ENCODE measurements at places on chromosomes 3 and 15.

- no peak for DNase-seq
Observed at GRCh38 chr15:78353093-78353492, 12.9 kb downstream of the CRABP1 start.

- DNase-seq = no peak
Observed at GRCh38 chr3:103906304-103906703, 1460.4 kb upstream of the ALCAM start.

- no peak for DNase-seq
Observed at GRCh38 chr3:124424396-124424795, 305.9 kb upstream of the UMPS start.

DNA sequence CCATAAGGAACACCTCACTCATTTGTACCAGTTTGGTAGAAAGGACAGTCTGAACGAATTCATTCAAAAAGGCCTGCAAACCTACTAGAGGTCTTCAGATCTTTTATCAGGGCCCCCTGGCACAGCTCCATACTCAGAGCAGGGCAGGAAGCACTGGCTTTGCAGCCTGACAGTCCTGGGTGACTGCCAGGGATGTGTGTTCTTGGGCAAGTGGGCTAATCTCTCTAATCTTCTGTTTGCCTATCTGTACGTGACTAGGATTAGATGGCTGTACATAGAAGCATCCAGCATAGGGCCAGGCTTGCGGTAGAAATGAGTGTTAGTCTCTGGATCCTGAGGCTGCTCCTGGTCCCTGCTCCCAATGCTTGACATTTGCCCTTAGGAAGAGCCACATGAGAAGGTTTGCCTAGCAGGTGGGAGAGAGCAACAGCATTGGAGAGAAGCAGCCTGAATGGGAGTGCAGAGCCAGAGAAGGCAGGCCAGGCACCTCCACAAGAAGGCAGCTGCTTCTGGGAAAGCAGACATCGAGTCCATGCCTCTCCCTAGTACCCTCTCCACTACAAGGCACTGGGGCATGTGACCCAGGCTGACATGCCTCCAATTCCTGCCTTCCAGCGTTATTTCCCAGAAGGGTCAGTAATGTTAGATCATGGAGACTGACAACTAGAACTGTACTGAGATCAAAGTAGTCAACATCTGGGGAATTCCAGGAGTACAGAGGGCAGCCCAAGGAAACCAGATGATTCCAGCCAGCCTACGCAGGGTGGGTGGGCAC is 1.0 kb upstream of the CXCR6 start:
- DNase-seq = no peak

GRCh38 chr15:87609474-87609873 is 647.1 kb downstream of the NTRK3 start:
- DNase-seq = no peak

GRCh38 chr15:85961821-85962220 is 117.8 kb upstream of the AGBL1 start:
- DNase-seq = no peak

DNA sequence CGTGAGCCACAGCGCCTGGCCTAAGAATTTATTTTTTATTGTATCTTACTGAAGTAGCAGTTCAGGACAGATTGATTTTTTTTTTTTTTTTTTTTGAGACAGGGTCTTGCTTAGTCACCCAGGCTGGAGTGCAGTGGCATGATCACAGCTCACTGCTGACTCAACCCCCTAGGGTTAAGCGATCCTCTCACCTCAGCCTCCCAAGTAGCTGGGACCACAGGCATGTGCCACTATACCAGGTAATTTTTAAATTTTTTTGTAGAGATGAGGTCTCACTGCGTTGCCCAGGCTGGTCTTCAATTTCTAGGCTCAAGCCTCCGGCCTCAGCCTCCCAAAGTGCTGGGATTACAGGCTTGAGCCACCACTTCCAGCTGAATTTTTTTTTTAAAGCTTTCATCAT is 99.8 kb upstream of the HERC1 start:
- DNase-seq = no peak

DNA sequence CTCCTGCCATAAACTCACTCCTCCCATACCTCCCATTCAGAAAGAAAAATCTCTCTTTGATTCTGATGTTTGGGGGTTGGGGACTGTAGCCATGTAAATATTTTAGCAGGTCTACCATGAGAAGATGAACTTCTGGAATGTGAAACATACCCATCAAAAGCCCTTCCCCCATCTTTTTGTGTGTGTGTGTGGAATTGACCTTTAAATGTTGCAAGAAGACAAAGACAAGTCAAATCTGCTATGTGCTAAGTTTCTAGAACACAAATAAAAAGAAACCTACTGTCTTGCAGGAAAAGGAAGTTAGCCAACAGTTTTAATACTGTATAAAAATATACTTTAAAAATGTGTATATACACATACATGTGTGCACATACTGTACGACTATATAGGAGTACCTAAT is 29.7 kb upstream of the USP50 start:
- no peak for DNase-seq

DNA sequence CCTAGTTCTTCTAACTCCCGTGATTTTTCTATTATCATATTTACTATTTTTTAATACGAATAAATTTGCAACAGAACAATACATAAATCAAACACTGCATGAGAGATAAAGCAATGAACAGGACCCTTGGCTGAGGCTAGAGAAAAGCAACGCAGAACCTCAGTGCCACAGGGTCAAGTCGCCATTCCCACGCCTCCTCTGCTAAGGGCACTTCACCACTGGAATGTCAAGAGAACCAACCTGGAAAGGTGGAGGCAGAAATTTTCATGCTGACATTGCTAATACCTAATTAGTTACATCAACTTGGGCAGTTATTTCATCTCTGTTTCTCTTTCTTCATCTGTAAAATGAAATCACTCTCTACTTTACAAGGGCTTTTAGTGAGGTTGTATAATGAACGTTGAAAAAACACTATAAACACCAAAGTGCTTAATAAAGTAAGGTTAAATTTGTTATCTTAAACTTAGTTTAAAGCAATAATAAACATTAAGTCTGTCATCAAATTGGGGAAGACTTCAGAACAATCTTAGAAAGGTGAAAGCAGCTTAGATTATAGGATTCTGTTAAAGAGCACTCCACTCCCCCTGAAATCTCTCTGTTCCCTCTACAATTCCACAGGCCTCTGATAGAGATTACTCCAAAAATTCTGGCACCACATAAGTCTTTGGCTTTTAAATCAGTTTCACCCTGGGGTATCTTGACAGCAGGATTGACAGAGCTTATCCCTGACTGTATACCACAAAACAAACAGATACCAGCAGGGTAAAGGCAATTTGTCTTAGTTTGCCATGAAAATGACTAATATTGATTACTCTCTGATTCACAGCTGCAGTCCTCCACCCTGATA is 41.9 kb downstream of the PLCH1 start:
- no peak for DNase-seq

- DNase-seq = no peak
Observed at GRCh38 chr3:13134166-13134878, 61.1 kb upstream of the IQSEC1 start.

- DNase-seq = no peak
Observed at GRCh38 chr15:50773389-50773788, 7.9 kb upstream of the SPPL2A start.

GRCh38 chr3:134057006-134057653 is 27.4 kb upstream of the SLCO2A1 start:
- peak; percentile 57 for DNase-seq

- DNase-seq = no peak
Observed at GRCh38 chr3:40379674-40380306, 7.2 kb upstream of the ENTPD3 start.

DNA sequence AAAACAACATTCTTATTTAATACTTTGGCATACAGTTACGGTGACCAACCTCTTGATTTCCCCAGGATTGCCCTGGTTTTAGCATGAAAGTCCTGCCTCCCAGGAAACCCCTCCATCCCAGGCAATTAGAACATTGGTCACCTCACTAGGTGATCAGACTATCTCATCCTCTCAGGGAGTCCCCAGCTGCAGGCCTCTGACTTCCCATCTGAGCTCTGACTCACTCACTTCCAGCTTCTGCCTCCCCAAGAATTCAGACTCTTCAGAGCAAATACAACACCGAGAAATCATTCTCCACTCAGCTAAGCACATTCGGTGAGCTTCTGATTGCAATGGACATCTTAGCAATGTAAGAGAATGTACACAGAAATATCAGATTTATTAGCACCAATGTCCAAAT is 92.4 kb upstream of the HES1 start:
- no peak for DNase-seq

- DNase-seq = no peak
Observed at GRCh38 chr3:72278349-72279067, 493.6 kb upstream of the PROK2 start.

GRCh38 chr15:44158111-44158510 is 37.0 kb downstream of the FRMD5 start:
- no peak for DNase-seq

DNA sequence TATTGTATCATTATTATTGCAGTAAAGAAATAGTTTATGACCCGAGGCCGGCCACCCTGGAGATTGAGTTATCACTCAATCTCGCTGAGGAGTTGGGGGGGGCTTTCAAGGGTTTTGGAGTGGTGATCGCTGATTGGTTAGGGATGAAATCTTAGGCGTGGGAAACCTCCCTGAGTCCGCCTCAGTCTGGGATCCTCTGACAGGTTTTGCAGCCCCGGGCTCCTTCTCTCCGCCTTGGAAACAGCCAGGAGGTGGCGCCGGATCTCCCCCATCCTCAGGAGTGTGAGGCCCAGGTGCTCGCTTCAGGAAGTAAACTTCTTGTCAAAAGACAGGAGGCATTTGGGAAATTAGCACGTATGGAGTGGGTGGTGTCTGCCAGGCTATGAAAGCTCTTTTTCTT is 41.1 kb upstream of the SEC61A1 start:
- no peak for DNase-seq

- no peak for DNase-seq
Observed at GRCh38 chr3:154178172-154178571, 57.0 kb downstream of the ARHGEF26 start.

GRCh38 chr3:117719316-117719926 is 1009.8 kb downstream of the TUSC7 start:
- no peak for DNase-seq

DNA sequence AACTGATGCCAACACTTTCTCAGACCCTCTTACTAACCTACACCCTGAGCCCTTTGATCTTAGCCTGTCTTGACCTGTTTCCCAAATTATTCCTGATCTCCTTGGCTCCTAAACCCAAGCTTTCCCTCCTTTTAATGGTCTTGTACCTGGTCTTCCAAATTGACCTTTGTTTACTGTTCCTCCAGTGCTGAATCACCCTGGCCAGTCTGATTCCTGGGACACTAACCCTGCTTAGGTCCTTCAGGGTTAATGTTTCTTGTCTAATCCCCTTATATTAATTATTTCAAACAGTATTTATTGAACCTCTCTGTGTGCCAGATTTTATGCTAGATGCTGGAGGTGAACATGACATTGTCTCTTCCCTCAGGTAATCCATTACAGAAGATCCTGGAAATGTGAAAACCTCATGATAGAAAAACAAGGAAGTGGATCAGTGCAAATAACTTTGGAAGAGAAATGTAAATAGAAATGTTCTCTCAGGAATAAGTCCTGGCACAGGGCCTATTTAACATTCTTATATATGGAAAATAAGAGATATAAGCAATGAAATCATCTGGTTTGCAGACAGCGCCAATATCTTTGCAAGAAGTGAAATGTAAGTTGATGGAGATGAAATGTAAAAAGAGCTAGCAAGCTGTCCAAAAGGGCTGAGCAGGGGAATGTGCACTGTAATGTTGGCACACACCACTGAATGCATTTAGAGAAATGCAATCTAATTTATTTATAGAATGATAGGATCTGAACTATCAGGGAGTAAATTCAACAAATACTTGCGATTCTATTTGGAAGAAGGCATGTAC is 20.7 kb downstream of the HGD start:
- DNase-seq = no peak

DNA sequence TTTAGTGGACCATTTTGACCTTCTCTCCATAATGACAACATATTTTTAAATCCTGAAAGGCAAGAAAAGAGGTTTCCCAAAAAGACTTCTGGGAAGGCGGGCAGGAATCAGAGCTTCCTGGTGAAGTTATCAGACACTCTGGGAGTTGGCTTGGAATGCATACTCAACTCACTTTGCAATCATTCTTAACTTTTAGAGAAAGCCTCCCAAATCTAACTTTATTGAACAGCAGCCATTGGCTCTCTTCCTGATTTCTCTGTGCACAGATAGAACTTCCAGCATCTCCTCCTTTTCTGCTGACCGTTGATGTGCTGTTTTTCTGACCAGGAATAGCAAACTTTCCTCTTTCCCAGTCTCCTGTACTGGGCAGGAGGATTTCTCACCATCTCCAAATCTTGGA is 44.6 kb downstream of the PLCL2 start:
- DNase-seq = no peak

DNA sequence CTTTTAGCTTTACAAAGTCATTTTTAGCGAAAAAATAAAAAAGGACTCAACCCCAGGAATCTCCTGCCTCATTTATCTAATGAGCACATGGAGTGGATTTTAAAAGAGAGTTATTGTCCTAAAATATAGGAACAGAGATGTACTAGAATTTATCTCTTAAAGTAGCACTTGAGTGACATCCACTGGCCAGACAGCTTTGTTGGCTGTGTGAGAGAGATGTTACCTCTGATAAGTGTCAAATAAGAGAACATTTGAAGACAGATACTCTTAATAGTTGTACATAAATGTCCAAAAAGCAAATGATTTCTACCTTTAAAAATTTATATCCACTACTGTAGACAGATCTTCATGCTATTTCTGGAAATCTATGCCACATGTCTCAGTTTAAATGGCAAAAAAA is 12.3 kb upstream of the MFSD1 start:
- DNase-seq = no peak

DNA sequence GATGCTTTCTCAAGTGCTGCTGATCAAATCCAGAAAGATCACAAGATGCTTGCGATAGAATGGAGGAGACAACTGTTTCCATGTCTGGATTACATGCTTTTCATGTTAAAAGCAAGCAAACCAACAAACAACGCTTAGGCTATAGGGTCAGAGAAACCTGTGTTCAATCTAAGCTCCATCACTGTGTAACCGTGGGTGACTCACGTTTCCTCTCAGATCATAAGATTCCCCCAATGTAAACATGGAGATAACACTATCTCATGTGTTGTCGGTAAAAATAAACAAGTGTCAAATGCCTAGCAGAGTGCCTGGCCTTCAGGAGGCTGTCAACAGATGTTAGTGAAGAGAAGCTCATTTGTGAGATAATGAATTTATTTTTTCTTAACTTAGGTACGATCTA is 907.8 kb downstream of the NTRK3 start:
- no peak for DNase-seq

GRCh38 chr3:100896994-100897393 is 96.2 kb downstream of the ABI3BP start:
- DNase-seq = no peak

DNA sequence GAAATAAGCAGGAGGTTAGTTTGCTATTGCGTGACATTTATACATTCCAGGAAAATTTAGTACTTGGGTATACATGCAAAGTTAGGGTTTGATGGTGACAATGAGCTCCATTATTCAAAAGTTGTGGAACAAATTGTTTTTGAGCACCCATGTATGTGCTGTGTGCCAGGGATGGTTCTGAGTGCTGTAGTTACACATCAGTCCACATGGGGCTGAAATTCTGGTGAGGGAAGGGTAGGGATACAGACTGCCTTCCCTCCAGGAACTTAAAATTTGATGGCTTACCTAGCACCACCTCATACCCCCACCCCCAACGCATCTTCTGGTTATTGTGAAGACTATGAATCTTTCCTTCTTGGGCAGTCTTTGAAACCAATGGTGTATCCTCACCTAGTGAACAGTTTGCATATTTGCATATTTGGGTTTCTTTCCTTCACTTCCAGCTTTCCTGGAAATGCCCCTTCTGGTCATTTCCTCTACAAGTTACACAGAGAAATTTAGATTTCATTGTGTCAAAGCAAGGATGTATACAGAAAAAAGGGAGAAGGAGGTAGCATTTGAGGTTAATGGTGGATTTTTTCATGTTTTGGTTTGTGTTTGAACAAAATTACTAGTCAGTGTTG is 222.0 kb upstream of the IL12A start:
- DNase-seq = no peak

All from type B pancreatic cell (in vitro differentiated cells).